K562 (cell line): ENCODE measurements at places on chromosomes 11 and 22.

- no peak for DNase-seq
Measured at GRCh38 chr11:17298302-17298701, 21.8 kb downstream of the NUCB2 start.

- no peak for DNase-seq
Measured at GRCh38 chr11:22860241-22860640, at the start of gene CCDC179. TSS of gene CCDC179 (minus strand) at chr11:22860474. CDS start at chr11:22860421, 53 bp downstream.

- DNase-seq, result no peak
Measured at GRCh38 chr11:79242616-79243015, 198.2 kb downstream of the TENM4 start.

- no peak for DNase-seq
Measured at GRCh38 chr11:106420048-106420665, 342.7 kb downstream of the AASDHPPT start.

DNA sequence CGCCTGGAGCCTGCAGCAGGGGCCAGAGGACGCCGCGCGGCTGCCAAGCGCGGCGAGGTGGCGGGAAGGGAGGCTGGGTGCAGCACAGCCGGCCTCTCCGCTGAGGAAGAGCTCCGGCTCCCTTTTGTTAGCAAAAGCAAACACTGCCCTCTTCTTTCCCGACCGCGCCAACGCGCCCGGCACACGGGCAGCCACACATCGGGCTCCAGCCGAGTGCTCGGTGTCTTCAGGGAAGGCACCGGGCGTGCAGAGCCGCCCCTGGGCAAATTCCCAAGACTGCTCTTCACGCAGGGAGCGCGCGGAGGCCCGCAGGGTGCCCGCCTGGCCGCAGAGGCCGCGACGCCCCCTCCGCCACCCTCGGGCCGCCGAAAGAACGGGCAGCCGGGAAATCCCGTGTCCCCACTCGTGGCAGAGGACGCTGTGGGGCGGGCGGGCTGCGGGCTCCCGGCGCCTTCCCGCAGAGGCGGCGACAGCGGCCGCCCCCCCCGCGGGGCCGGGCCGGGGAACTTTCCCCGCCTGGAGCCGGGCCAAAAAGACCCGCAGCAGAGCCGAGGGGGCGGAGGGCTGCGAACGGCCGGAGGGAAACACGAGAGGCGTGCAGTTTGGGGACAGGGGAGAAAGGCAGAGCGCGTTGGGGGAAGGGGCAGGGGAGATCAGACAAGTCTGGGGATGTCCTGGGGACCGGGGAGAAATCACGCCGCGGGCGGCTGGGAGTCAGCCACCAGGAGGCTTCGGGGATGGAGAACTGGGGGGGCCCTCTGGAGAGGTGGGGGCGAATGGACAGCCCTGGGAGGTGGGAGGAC, 931 bp downstream of the CADM1 start:
- no peak for DNase-seq

- no peak for DNase-seq
Measured at GRCh38 chr22:49607821-49608220, 219.9 kb downstream of the BRD1 start.

GRCh38 chr11:74989260-74989638, 516 bp downstream of the NEU3 start:
- peak; percentile 31 for DNase-seq

DNA sequence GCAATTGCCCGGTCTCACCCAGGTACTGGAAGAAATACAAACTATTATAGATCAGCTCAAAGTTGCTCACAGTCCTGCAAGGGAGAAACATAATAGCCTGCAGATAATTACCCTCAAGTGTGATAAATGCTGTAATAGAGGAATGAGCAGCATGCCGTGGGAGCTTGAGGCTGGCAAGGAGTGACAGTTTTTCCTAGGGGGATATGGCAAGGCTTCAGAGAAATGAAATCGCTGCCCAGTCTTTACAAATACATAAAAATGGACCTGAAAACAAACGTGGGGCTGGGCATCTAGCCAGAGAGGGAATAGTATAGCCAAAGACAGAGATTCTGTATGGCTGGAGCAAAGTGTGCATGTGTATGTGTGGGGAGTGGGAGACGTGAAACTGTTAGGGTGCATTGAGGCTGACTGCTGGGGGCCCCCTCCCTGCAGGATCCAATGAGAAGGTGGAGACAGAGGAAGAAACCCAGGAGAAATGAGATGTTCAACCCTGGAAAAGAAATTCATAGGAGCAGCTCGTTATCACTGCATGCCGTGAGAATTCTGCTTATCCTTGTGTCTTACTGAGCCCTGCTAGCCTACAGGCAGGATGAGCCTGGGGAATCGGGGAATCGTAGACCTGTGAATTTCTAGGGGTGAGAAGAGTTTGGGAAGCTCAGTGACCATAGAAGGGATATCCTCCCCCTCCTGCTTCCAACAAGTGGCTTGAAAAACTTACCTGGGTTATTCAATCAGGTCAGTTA, 167.0 kb downstream of the LDLRAD3 start:
- no peak for DNase-seq

DNA sequence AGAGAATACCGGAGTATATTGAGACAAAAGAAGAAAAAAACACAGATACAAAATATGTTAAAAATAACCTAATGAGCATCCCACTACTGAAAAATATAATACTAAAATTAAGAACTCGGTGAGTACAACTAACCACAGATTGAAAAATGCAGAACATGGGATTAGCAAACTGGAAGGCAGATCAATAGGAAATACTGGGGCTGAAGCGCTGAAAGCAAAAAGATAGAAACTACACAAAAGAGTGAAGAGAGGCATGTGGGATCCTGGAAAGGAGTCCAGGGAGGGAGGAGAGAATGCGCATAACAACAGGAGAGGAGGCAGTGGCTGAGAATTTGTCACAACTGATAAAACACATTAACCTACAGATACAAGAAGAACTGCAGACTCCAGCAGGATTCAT, 159.3 kb downstream of the EFCAB6 start:
- DNase-seq, result no peak

- DNase-seq, result peak; percentile 15
Measured at GRCh38 chr11:17154409-17155159, 53.2 kb downstream of the PIK3C2A start.

GRCh38 chr11:119683783-119684182, 45.2 kb downstream of the NECTIN1 start:
- DNase-seq, result no peak

DNA sequence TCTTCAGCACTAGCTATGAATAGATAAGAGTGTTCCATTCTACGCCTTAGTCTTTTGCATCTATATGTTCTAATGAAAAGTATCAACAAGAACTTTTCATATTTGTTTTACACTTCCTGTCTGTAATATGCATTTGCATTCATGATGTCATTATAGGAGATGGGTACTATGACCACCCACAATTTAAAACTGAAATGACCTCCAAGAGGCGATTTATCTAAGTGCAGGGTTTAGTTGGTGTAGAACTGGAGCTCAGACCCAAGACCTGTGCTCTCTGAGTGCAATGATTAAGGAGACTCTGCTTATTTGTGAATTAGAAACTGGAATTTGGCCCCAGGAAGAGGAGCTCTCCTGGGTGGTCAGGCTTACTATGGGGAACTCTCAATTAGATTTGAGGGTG, 289.1 kb downstream of the ETS1 start:
- no peak for DNase-seq

- DNase-seq, result no peak
Measured at GRCh38 chr22:44364751-44365130, 52.0 kb upstream of the SHISAL1 start.

DNA sequence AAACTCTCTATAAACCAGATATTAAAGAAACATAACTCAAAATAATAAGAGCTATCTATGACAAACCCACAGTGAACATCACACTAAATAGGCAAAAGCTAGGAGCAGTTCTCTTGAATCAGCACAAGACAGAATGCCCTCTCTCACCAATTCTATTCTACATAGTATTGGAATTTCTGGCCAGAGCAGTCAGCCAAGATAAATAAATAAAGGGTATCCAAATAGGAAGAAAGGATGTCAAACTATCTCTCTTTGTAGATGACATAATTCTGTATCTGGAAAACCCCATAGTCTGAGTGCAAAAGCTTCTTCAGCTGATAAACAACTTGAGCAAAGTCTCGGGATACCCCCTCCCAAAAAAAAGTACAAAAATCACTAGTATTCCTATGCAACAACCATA, 359.8 kb downstream of the LRRC4C start:
- DNase-seq, result no peak

- DNase-seq, result no peak
Measured at GRCh38 chr11:12157241-12157661, 46.9 kb downstream of the MICAL2 start.

DNA sequence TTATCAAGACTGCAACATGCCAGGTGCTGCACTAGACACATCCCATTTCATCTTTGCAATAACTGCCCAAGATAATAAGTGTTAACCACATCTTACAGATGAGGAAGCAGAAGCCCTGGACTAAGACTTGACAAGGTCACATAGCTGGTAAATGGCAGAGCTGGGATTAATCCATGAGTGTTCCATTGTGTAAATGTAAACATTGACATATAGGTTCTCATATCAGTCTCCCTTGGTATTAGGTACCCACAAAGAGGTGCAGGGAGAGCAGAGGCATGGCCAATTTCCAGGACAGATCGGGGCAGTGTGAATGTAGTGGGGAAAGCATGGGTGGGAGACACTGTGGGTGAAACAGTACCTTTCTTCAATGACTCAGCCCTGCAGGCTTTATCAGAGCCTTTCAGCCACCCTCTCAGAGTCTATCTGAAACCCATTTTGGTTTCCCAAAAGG, 17.9 kb downstream of the MICAL2 start:
- no peak for DNase-seq

- DNase-seq, result no peak
Measured at GRCh38 chr11:32023370-32024305, 67.2 kb upstream of the RCN1 start.

- DNase-seq, result no peak
Measured at GRCh38 chr11:115911613-115912346, 407.6 kb upstream of the CADM1 start.

DNA sequence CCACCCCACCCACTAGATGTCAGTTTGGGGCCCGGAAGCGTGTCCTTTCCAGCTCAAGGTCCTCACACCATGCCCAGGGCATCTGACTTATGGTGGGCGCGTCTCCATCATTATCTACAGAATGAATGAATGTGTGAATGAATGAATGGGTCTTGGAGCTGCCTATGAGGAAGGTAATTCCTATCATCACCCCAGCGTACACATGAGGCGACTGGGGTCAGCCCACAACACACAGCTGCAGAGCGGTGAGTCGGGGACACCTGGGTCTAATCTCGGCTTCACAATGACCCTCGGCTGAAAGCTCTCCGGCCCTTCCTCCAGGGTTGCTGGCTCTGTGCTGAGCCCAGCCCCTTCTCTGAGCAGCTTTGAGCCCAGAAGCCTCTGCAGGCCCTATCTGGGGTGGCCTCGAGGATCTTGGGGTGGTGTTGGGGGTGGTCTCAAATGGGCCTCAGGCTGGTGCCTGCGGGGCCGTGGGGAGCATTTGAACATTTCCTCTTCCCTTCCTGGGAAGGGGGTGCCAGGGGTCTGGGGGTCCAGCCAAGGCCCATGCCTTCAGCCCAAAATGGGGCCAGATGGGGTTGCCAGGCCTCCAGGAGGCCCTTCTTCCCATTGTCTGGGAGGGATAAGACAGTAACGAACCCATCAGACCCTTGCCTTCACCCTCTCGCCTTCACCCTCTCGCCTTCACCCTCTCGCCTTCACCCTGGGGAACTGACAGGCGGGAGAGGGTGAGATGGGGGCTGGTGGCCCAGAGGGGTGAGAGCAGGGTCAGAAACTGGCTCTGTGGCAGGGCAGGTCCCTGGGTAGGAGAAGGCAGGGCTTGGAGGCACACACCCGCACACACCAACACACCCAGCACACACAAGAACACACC, 82.4 kb downstream of the MYEOV start:
- no peak for DNase-seq

DNA sequence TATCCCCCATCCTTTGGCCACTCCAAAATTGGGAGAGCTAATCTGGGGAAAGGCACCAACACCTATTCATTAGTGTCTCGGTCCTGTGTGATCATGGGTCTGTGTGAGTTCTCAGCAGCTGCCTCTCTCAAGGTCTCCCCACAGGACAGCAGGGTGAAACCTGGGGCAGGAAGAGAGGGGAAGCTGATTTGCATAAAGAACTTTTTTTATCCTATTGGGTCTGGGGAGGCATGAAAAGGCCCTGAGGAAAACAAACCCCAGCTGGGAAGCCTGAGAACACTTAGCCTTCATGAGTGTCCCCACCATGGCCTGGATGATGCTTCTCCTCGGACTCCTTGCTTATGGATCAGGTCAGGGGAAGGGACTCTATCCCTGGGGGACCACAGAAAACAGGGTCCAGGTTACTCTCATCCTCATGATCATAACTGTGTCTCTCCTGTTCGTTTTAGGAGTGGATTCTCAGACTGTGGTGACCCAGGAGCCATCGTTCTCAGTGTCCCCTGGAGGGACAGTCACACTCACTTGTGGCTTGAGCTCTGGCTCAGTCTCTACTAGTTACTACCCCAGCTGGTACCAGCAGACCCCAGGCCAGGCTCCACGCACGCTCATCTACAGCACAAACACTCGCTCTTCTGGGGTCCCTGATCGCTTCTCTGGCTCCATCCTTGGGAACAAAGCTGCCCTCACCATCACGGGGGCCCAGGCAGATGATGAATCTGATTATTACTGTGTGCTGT, 116.0 kb upstream of the TOP3B start:
- DNase-seq, result no peak

DNA sequence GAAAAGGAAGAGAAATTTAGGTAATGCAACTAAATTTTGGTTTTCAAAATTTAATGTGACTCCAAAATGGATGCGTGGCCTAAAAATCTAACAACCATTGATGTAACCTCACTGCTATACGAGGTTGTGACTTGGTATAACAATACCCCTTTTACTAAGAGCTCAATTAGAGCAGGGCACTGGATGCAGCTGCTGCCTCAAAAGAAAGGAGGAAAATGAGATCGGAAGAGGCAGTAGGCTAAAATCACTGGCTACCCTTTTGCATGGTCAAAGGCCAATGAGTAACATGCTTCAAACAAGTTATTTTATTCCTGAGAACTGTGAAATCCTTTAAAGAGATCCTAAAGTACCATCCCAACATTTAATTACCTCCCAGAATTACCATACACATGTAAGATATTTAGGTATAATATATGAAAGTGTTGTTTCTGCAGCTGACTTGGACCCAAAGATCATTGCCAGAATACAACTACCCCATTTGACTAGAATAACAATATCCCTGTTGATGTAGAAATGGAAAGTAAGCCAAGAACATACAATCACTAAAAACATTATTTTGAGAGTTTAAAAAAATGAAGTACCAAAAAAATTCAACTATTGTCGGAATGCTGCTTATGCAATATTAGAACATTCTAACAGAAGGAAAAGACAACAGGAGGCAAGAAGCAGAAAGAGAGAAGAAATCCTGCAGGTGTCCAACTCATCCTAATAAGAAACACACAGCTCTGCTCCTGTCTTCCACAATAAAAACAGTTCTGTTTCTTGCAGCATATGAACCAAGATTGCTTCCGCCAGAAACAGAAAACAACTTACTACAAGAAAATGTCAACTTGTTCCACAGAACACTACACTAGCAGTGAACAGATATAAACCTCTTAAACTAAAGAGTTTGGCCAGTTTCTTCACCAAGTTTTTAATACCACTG, 15.0 kb downstream of the SIK3 start:
- no peak for DNase-seq

- no peak for DNase-seq
Measured at GRCh38 chr11:113817162-113817561, 37.6 kb downstream of the CLDN25 start.
